ENCODE measurements at places on chromosomes 11 and 22. TPM values are rescaled to one million over a fixed set of nuclear protein-coding genes. Genes with fewer than 3 reads are reported as not detected.

DNA sequence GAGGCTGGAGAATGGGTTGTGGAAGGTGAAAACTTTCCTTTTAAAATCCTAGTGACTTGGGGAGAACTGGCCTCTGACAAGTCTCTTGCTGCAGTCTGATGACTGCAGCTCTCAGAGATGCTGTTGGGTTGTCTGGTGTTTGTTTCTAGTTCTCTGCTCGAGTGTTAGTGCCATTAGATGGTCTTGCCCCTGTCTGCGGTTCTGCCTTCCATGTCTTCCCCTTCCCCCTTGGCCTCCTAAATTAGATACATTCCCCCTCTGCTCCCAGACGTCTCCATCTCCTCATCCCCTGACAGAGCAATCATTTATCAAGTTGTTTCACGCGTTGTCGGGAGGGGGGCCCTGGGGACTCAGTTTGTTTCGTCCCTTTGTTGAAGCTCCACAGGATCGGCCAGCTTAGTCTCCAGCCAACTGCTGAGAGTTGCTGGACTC, 67.7 kb downstream of the CECR2 start:
- DNase-seq = no peak

DNA sequence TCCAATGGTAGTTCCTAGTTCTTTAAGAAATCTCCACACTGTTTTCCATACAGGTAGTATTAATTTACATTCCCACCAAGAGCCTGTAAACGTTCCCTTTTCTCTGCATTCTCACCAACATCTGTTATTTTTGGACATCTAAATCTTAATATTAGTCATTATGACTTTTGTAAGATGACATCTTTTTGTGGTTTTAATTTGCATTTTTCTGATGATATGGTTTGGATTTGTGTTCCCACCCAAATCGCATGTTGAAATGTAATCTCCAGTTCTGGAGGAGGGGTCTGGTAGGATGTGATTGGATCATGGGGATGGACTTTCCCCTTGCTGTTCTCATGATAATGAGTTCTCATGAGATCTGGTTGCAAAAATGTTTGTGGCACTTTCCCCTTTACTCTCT, 89.0 kb downstream of the MUC15 start:
- no peak for DNase-seq

DNA sequence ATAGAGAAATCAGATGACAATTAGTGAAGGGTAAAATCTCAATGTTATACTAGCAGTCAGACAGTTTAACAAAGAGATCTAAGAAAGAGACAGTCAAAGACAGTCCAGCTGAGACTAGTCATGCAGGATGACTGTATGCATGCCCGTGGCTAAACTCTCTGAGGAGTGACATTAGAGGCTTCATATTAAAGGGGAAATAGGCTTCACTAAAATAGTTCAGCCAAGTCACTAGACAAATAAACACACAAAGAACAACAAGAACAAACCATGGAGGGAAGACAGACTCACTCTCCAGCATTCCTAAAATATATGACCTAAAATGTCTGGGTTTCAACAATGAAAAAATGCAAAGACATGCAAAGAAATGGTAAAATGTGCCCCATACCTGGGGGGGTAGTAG, 18.6 kb upstream of the APLNR start:
- DNase-seq = no peak

DNA sequence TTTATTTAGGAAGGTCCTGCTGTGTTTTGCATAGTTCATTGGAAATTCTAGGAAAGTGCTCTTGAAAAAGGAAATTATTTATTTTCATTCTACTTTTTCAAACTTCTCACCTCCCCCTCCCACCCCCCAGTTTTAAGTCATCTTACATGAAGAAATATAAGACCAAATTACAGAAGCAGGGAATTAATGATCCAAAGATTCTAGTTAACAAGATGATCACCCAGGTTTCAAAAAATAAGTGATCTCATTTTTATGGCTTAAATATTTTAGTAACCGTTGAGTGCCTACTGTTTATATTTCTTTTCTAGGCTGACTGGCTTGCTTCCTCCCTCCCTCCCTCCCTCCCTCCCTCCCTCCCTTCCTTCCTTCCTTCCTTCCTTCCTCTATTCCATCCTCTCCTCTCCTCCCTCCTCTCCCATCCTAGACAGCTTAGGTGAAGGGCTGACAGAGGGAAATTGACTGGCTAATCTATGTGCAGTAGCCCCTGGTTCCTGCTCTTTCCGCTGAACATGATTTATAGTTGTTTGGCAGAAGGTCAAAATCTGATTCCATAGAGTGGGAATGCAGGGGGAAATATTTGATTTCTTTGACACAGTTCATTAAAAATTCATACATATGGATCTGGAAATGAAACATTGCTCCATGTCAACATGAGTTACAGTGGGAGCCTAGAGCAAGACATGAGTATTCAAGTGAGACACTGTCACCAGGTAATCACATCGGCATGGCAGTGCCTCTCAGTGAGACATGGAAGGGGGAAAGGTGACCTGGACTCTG, 123.4 kb downstream of the COMMD9 start:
- no peak for DNase-seq

DNA sequence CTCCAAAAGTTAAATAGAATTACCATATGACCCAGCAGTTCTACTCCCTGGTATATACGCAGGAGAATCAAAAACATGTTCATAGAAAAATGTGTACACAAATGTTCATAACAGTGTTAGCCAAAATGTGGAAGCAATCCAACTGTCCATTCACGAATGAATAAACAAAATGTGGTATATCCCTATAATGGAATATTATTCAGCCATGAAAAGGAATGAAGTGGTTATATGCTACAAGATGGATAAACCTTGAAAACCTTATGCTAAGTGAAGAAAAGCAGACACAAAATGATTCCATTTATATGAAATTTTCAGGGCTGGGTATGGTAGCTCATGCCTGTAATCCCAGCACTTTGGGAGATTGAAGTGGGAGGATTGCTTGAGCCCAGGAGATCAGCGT, 16.1 kb downstream of the POLD4 start:
- DNase-seq = no peak

GRCh38 chr22:47247579-47248240, 485.3 kb downstream of the TBC1D22A start:
- DNase-seq = peak; percentile 88

GRCh38 chr22:45218976-45219375, 21.7 kb downstream of the KIAA0930 start:
- no peak for DNase-seq

- no peak for DNase-seq
Observed at GRCh38 chr11:107689317-107690202, 22.3 kb downstream of the SLN start.

DNA sequence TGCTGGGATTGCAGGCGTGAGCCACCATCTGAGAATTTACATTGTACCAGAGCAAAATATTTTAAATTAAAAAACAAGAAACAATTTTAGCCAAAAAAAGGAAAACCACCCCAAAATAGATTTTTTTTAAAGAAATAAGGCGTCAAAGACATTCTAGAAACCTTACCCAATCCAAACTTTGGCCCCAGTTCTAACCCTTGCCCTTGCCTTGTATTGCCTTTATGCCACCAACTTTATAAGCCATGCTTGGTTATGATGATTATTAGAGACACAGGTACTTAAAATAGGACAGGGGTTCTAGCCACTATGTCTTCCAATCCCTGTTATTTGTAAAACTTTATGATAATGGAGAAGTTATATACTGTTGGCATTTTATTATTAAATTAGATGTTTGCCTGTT, 11.8 kb downstream of the C11orf54 start:
- no peak for DNase-seq

DNA sequence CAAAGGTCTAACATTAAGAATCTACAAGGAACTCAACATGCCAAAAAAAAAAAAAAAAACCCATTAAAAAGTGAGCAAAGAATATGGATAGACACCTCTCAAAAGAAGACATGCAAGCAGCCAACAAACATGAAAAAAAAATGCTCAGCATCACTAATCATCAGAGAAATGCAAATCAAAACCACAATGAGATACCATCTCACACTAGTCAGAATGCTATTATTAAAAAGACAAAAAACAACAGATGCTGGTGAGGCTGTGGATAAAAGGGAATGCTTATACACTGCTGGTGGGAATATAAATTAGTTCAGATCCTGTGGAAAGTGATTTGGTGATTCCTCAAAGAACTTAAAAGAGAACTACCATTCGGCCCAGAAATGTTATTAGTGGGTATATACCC, 257.7 kb upstream of the PLET1 start:
- DNase-seq = no peak

- DNase-seq = no peak
Observed at GRCh38 chr11:68753300-68753699, 2.0 kb upstream of the TESMIN start.

DNA sequence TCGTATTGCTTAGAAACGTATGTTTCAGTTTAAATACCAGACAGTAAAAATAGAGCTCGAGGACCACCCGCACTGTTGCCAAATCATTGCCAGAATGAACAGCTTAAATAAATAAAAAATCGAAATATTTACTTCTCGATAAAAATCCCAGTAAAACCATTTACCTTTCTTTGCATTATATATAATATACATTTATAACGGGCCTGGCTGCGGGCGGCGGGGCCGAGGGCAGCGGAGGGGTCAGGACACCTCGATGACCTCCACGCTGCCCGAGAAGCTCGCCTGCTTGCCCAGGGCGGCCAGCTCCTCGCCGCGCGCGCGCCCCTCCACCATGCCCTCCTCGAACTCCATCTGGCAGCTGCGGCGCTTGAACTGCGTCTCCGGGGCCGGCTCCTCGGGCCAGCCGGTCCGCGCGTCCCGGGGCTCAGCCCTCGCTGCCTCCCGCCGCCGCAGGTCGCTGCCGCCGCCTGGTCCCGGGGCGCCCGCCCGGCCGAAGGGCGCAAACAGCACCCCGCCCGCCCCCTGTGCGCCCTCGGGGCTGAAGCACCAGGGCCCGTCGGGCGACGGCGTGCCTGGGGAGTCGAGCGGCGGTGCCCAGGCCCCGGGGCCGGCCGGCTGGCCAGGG, 15.7 kb downstream of the DUSP8 start:
- no peak for DNase-seq

- no peak for DNase-seq
Observed at GRCh38 chr11:18495703-18496102, 31.0 kb downstream of the TSG101 start.

DNA sequence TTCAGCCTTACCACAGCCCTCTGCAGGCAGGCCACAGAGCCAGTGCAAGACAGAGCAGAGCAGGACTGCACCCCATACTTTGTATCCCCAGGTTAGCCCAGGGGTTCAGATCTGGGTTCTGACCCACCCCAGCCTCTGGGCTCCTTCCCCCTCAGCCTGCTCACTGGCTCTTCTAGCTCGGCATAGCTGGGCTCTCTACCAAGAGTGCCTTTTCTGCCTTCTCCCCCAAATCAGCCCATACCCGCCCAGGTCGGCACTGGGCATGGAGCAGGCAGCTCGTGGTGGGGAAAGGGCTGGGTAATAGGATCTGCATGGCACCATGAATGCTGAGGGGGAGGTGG, 8.3 kb downstream of the RELT start:
- DNase-seq = no peak

DNA sequence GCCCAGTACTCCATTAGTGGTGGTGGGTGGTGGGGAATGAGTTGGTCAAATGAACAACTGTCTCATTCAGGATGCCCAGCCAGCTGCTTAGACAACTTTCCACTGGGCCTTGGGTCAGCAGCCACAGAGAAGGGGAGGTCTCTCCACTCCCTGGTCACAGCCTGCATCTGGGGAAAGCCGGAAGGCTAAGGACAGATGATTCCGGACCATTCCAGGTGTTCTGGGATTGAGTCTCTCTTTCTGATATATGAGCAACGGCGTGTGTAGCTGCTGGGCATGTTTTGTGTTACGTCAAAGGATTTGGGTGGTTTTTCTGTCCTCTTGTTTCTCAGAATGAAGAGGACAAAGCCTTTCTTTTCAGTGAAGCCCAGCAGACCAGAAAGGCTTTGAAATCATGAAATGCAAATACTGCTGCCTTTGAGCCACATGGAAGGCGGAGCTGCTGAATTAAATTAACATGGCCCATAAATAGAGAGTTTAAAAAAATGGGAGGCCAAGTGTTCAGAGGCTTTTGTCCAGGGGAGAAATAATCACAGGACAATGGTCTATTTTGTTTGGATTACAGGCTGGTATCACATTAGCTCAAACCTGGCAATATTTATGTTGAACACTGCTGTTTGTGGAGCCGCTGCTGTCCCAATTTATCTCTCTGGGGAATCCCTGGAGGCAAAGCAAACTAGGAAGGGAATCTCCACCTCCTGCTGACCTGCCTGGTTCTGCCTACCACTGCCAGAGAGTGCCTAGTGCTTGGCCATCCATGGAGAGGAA, 234.4 kb upstream of the E2F8 start:
- DNase-seq = no peak

DNA sequence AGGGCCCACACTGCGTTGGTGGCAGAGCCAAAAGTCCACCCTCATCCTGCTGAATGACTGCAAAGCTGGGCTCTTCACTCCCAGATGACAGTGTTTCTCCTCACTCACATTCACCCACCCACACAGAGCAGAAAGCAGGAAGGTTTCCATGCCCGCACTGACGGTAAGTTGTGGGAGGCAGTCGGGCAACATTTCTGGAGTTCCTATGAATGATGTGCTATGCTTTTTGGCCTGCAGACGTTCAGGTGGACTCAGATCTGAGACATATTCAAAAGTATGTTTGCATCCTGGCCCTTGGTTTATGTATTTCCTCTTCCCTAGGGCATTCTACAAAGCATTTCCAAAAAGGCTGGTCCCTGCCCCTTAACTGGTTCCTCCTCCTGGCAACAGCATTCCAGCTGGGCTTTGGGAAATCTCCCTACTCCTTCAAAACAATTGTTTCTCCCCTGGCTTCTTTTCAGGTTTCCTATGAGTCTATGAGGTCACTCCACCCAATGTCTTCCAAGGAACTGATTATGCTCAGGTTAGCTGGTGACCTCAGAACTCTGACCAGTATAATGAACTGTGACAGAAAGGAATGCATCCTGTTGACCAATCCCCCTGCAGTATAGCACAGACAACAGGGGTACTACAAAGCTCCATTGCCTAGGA, 36.4 kb downstream of the PACSIN2 start:
- no peak for DNase-seq

GRCh38 chr11:62573006-62573591, 592 bp downstream of the EEF1G start:
- DNase-seq = no peak

- no peak for DNase-seq
Observed at GRCh38 chr11:74966651-74967050, 17.6 kb downstream of the SPCS2 start.

DNA sequence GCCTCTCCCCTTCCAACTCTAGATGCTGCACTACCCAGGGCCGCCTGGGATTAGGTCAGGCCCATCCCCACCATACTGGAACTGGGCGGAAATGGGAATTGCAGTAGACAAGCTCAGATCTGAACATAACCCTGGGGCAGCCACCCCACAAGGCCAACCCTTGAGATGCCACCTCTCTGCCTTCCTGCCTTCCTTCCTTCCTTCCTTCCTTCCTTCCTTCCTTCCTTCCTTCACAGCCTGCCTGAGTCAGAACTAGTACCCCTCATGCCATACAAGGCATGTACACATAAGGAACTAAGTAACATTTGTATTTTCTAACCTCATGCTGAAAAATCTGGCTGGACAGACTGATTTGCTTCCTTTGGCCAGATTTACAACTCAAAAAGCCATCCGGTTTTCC, 28.0 kb downstream of the SHISAL1 start:
- DNase-seq = no peak

The CRACR2B gene
- 7.4 TPM for total RNA-seq

The FOLH1 gene
- 0.42 TPM for total RNA-seq

The SLC35C1 gene
- 11.1 TPM for total RNA-seq

The RCN1 gene
- 67.8 TPM for total RNA-seq

The LRRC74B gene
- not detected for total RNA-seq

The JAML gene
- total RNA-seq = 0.92 TPM

The OR52H1 gene
- not detected for total RNA-seq

The TRPT1 gene
- total RNA-seq = 42.3 TPM

The GGT1 gene
- 3.6 TPM for total RNA-seq

The DPP3 gene
- 18.1 TPM for total RNA-seq
